ENCODE measurements at places on chromosomes 4 and X.

DNA sequence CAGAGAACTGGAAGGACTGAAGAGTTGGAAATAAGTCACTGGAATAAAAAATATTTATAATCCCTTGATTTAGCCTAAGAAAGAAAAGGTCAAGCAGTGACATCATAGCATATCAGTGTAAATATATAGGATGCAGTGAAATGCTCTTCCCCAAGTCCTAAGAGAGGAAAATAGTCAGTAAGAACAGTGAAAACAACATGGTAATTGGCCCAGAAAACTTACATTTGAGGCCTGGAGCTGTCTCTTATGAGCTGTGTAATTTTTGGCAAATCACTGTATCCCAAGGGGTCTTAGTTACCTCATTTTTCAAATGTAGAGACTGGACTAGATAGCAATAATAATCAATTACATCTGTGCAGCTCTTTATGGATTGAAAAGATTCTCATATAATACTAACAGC lies 255.7 kb upstream of the AR start:
- no peak for DNase-seq

DNA sequence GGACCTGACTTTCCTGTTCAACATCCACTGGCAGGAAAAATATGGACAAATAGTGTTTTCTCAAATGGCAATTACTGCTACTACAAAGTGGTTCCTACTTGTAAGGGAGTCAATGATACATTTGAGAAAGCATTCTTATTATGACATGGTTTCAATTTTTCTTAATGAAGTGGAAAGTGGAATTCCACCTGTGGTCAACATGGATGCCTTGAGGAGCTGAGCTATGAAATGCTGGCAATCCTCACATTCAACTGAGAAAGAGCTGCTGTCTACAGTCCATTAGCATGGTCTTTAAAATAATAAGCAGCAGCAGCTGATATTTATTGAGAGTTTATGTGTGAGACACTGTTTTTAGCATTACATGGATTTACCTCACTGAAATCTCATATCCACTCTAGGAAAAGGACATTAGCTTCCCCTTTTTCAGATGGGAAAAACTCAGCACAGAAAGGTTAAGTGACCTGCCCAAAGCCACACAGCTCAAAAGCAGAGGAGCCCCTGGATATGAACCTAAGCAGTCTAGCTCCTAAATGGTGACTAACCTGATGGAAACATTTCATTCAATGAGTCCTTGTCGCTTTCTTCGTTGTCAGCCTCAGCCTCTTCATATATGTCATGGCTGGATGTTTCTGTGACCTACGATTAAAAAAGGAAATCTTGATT lies 29.2 kb downstream of the MAP7D3 start:
- DNase-seq = no peak

DNA sequence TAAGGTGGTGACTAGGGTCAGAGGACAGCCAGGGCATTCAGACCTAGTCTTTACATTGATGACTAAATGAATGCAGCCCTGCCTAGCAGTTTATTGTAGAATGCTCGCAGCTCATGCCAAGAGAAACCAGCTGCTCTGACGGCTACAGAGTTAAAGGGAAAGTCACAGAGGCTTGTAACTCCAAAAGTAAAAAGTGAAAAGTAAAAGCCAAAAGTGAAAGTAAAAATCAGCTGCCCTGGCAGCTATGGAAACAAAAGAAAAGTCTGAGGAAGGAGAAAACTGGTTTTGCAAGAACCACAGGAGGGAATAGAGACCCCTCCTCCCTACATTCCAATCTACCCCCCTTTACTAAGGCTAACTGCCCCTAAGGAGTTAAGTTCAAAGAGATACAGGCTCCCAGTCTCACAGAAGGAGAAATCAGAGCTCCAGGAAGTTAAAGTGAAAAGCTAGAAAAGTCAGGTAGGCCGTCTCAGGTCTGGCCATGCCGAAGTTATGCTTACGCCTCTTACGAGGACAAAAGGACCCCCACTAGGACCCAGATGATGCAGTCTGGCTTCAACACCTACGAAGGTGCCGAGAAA lies 6.0 kb downstream of the GAGE10 start:
- DNase-seq = no peak

- no peak for DNase-seq
These were observed 66.2 kb downstream of the FHIP1A start for GRCh38 chr4:151475035-151475714.

DNA sequence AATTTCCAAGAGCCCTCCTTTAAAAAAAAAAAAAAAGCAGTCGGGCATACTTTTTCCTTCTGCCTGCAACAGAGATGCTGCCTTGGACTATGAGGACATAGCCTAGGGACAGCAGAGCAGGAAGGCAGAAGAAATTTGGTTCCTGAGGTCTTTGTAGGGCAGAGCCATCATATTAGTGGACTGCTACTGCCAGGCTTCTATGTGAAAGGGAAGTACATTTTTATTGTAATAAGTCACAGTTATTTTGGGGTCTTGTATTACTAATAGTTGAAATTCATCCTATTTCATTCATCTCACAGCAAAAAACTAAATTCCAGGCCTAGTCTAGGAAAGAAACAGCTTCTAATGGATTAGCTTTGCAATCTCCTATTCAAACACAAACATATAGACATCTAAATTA lies 211.2 kb downstream of the NSUN7 start:
- DNase-seq = no peak

Data from spleen (tissue), 13 donors.